ENCODE measurements at places on chromosomes 12 and 14.
A peak's percentile ranks its signal among the peaks of the same experiment; 100 is the strongest.

DNA sequence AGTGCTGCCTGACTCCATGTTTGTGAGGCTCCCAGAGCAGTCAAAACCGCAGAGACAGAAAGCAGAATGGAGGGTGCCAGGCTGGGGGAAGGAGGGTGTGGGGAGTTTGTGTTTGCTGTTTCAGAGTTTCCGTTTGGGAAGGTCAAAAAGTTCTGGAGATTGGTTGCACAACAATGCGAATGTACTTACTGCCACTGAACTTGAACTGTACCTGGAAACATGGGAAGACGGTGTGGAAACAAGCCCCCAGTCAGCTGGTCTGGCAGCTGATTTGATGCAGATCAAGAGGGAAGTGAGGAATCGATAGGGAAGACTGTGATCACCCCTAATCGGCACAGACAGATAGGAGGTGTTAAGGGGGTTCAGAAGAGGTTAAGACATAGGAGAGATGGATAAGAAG is 35.3 kb upstream of the INF2 start:
- H3K27me3 ChIP-seq = no peaks in the 10 kb centered on the region
- peak overlapping the region; percentile 99 for H3K27ac ChIP-seq
- DNase-seq = no peak
- H3K4me3 ChIP-seq = no peak overlapping the region
- no peaks in the 10 kb centered on the region for H3K36me3 ChIP-seq

GRCh38 chr14:59069163-59069854 is 119.2 kb upstream of the DAAM1 start:
- H3K27me3 ChIP-seq = peaks cover 2% of the 10 kb centered on the region
- no peaks in the 10 kb centered on the region for H3K36me3 ChIP-seq
- H3K4me1 ChIP-seq = no peaks in the 10 kb centered on the region
- H3K4me3 ChIP-seq = no peak overlapping the region
- H3K27ac ChIP-seq = no peak overlapping the region

DNA sequence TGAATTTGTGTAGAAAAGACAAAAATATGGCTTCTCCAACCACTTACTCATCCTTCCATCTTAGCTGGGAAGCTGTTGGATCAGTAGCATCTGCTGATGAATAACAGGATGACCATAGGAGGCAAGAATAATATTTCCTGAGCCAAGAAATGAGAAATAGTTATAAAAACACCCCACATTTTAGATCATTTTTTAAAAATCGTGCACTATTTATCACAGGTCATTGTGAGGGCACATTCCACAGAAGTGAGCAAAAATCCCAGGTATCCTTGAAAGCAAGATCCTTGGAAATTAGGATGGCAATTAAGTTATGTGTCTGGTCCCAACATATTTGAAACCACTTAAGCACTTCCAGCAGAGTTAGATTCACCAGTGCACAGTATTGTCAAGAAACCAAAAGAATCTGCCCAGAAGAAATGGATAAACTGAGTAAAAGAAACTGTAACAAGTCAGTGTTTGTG is 8.4 kb downstream of the FAR2 start:
- no peak for DNase-seq
- H3K27me3 ChIP-seq = peaks cover 2% of the 10 kb centered on the region
- H3K27ac ChIP-seq = no peak overlapping the region
- peaks cover 2% of the 10 kb centered on the region for H3K4me1 ChIP-seq

GRCh38 chr14:64928239-64929013 is 14.1 kb downstream of the GPX2 start:
- no peaks in the 10 kb centered on the region for H3K27me3 ChIP-seq
- DNase-seq = no peak
- no peak overlapping the region for H3K27ac ChIP-seq
- H3K4me1 ChIP-seq = no peaks in the 10 kb centered on the region
- H3K4me3 ChIP-seq = no peak overlapping the region

DNA sequence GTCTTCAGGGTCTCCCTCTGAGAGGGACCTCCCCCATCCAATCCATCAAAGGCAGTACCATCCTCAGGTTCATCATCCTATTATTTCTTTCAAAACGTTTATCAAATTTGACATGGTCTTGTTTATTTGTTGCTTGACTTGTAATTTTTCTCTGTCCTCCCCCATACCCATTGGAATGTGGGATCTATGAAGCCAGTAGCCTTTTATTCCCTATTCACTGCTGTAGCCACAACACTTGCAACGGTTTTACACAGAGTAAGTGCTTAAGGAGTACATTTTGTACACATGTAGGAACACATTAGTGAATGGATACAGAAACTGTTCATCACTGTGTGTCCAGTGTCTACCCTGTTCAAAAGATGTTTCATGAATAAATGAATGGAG is 41.5 kb downstream of the IGF1 start:
- H3K27ac ChIP-seq = no peak overlapping the region
- no peak for DNase-seq
- H3K27me3 ChIP-seq = peaks cover 3% of the 10 kb centered on the region

DNA sequence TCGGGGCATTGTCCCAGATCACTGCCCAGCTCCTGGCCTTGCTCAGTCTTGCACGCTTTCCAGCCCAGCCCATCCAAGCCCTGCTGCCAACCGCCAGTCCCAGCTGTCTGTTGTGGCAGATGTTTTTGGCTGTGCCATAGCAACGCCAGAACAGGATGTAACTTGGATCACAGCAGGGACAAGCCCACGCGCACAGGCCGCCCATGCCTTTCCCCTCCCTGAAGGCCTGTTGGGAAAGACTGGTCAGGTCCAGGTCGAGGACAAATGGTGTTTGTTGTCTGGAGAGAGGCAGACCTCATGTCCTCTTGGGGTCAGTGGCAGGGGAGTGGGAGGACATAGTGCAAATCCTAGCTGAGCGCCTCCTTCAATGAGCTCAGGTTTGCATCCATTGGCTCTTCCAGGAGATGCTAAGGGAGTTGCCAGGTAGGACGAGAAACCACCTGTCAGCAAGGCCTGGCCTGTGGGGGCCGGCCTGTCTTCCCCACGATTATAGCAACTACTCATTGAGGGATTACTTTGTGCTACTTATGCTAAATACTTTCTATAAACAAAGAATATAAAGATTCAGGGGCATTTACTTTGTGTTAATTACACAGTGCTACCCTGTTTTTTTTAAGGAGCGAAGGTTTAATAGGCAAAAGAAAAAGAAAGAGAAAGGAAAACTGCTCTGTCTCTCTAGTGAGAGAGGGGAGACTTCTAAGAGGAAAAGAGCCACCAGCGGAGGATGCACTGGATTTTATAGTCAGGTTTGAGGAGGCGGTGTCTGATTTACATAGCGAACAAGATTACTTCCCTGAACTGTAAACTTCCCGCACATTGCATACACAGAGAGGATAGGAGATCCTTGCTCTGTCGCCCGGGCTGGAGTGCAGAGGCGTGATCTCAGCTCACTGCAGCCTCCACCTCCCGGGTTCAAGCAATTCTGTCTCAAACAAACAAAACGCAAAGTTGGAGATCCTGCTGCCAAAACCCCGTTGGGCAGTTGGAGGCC is 42.8 kb upstream of the CORO1C start:
- H3K36me3 ChIP-seq = no peaks in the 10 kb centered on the region
- no peaks in the 10 kb centered on the region for H3K27me3 ChIP-seq
- no peak for DNase-seq
- H3K4me1 ChIP-seq = peaks cover 10% of the 10 kb centered on the region
- H3K4me3 ChIP-seq = no peak overlapping the region
- no peak overlapping the region for H3K27ac ChIP-seq

- no peak for DNase-seq
- no peak overlapping the region for H3K27ac ChIP-seq
- peaks cover 2% of the 10 kb centered on the region for H3K4me1 ChIP-seq
- H3K36me3 ChIP-seq = peaks cover 1% of the 10 kb centered on the region
Observed at GRCh38 chr12:114668886-114669288, 15.1 kb downstream of the TBX3 start.

GRCh38 chr12:114399664-114400211 is 6.2 kb downstream of the TBX5 start:
- peaks cover 24% of the 10 kb centered on the region for H3K27me3 ChIP-seq
- DNase-seq = no peak
- H3K27ac ChIP-seq = no peak overlapping the region
- H3K4me3 ChIP-seq = no peak overlapping the region
- H3K36me3 ChIP-seq = peaks cover 2% of the 10 kb centered on the region

- no peak overlapping the region for H3K4me3 ChIP-seq
- H3K4me1 ChIP-seq = peaks cover 14% of the 10 kb centered on the region
- H3K27me3 ChIP-seq = no peaks in the 10 kb centered on the region
- no peak for DNase-seq
Observed at GRCh38 chr14:100381395-100382105, 58.4 kb downstream of the SLC25A47 start.

- no peaks in the 10 kb centered on the region for H3K27me3 ChIP-seq
- H3K4me3 ChIP-seq = no peak overlapping the region
- DNase-seq = no peak
- H3K4me1 ChIP-seq = no peaks in the 10 kb centered on the region
- no peak overlapping the region for H3K27ac ChIP-seq
Observed at GRCh38 chr12:13376610-13377373, 180.3 kb downstream of the EMP1 start.

DNA sequence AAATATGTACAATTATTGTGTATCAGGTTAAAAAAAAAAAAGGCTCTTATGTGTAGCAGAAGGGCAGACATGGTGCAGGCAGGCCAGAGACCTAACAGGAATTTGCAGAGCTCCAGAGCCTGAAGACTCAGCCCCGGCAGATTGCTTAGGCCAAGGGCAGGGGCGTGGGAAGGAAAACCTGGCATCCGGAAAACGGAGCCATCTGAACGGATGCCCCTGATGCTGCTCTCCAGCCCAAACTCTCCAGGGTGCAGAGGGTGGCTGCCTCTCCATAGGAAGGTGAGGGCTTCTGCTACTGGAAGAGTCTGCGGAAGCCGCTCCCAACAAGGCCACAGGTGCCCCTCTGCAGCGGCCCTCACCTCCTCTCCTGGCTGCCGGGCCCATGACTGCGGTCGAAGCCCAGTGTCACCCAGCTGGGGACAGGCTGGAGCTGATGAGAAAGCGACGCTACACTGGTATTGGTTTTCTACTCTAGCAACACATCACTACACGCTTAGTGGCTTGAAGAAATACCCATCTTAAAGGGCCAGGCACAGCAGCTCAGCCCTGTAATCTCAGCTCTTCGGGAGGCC is 19.4 kb downstream of the ACADS start:
- H3K4me3 ChIP-seq = no peak overlapping the region
- H3K27ac ChIP-seq = no peak overlapping the region
- H3K4me1 ChIP-seq = no peaks in the 10 kb centered on the region
- peaks cover 2% of the 10 kb centered on the region for H3K27me3 ChIP-seq

- no peak overlapping the region for H3K4me3 ChIP-seq
- H3K27ac ChIP-seq = no peak overlapping the region
Observed at GRCh38 chr12:61044766-61045165, 1215.4 kb upstream of the USP15 start.

GRCh38 chr14:73797543-73798265 is 53.9 kb upstream of the PTGR2 start:
- no peaks in the 10 kb centered on the region for H3K36me3 ChIP-seq
- peaks cover 4% of the 10 kb centered on the region for H3K4me1 ChIP-seq
- no peak overlapping the region for H3K27ac ChIP-seq

DNA sequence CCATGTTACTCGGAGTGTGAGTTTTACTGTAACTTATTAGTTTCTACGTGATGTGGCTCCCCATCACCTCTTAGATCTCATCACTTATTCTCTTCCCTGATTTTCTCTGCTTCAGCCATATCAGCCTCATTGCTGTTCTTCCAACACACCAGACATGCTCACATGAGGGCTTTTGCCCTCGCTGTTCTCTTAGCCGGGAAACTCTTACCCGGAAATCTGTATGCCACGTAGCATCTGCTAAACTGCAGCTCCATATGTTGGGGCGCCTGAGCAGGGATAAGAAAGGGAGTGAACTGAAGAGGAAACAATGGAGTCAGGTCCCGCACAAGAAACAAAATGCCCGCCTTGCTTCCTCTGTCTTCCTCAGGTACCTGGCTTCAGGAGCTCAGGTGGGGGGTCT is 16.6 kb downstream of the SMUG1 start:
- no peak for DNase-seq
- H3K36me3 ChIP-seq = peaks cover 6% of the 10 kb centered on the region
- H3K4me3 ChIP-seq = no peak overlapping the region
- peaks cover 4% of the 10 kb centered on the region for H3K27me3 ChIP-seq
- H3K4me1 ChIP-seq = peaks cover 7% of the 10 kb centered on the region
- no peak overlapping the region for H3K27ac ChIP-seq

GRCh38 chr12:75550401-75551240 is 39.2 kb upstream of the KRR1 start:
- H3K36me3 ChIP-seq = no peaks in the 10 kb centered on the region
- H3K27ac ChIP-seq = no peak overlapping the region
- peaks cover 3% of the 10 kb centered on the region for H3K27me3 ChIP-seq

DNA sequence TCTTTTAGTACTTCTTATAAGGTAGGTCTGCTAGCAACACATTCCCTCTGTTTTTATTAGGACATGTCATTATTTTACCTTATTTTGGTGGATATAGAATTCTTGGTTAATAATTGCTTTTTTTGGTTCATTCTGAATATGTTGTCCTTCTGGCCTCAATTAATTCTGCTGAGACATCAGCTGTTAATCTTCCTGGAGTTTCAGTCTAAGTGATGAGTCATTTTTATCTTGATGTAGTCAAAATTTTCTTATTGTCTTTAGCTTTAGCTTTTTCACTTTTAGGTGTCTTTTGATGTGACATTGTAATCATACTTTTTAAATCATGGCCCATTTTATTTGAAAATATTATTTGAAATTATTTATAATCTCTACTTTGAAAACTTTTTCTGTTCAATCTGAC is 104.9 kb upstream of the PMCH start:
- no peak overlapping the region for H3K4me3 ChIP-seq
- no peaks in the 10 kb centered on the region for H3K4me1 ChIP-seq
- no peaks in the 10 kb centered on the region for H3K27me3 ChIP-seq

- H3K36me3 ChIP-seq = peaks cover 35% of the 10 kb centered on the region
- H3K4me3 ChIP-seq = no peak overlapping the region
- H3K4me1 ChIP-seq = peaks cover 20% of the 10 kb centered on the region
- no peaks in the 10 kb centered on the region for H3K27me3 ChIP-seq
Observed at GRCh38 chr12:57101892-57102695, 9.1 kb downstream of the STAT6 start.

DNA sequence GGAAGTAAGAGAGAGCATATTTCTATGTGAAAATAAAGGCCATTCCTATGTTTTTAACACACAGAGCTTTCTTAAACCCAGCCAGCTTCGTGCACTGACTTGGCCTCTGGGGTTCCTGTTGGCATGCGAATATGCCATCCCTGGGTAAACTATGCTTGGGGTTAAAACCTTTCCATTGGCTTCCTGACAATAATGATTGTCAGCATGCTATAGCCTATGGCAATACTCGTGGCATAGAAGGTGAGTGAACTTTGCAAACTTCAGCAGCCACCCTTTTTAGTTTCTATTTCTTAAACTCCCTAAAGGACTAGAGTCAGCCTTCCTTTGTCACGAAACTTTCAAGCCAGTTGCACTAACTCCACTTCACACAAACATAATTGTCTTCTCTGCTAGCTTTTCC is 148.4 kb upstream of the RGS6 start:
- no peaks in the 10 kb centered on the region for H3K36me3 ChIP-seq
- no peak for DNase-seq
- H3K27me3 ChIP-seq = peaks cover 2% of the 10 kb centered on the region
- H3K4me1 ChIP-seq = no peaks in the 10 kb centered on the region
- H3K4me3 ChIP-seq = no peak overlapping the region
- no peak overlapping the region for H3K27ac ChIP-seq

- no peaks in the 10 kb centered on the region for H3K4me1 ChIP-seq
- no peak for DNase-seq
- no peak overlapping the region for H3K4me3 ChIP-seq
- peaks cover 7% of the 10 kb centered on the region for H3K27me3 ChIP-seq
- H3K36me3 ChIP-seq = no peaks in the 10 kb centered on the region
Observed at GRCh38 chr12:75591628-75592027, 80.2 kb upstream of the KRR1 start.

GRCh38 chr14:105007593-105008264 is 13.2 kb downstream of the CDCA4 start:
- DNase-seq = no peak
- no peak overlapping the region for H3K4me3 ChIP-seq
- no peak overlapping the region for H3K27ac ChIP-seq

Measured in memory B cell (primary cell).